GM12865 (cell line): ENCODE measurements at places on chromosomes 13 and 19.

DNA sequence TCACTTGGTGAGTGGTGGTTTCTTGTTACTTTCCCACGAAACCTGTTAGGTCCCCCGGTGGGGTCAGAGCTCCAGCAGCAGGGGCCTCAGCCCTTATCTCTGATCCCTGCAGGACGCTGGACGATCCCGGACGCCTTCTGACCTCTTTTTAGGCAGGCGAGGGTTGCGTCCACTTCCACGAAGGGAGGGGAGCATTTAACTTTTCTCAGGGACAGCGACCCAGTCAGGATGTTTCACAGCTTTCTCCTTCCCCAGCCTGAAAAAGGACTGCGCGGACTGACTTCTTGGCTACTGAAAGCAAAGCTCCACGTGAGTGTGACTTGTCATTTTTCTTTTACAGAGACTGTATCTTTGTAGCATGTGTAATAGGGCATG is 692 bp downstream of the ZNF234 start:
- peak; percentile 8 for DNase-seq

- DNase-seq, result no peak
Observed at GRCh38 chr13:43170506-43170905, 147.1 kb downstream of the DNAJC15 start.

DNA sequence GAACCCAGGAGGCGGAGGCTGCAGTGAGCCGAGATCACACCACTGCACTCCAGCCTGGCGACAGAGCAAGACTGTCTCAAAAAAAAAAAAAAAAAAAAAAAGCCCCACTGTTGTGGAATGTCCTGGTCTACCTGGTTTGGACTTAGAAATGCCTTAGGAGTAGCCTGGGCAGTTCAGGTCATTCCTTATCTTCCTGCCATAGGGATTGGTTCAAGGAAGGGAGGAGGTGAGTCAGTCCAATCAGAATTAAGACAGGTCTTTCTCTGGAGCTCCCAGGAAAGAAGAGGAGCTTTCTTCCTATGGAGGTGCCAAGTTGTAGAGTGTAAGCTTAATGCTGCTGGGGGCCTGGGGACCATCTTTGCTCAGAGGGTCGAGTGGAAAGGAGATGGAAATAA is 44.8 kb downstream of the SIPA1L3 start:
- no peak for DNase-seq

DNA sequence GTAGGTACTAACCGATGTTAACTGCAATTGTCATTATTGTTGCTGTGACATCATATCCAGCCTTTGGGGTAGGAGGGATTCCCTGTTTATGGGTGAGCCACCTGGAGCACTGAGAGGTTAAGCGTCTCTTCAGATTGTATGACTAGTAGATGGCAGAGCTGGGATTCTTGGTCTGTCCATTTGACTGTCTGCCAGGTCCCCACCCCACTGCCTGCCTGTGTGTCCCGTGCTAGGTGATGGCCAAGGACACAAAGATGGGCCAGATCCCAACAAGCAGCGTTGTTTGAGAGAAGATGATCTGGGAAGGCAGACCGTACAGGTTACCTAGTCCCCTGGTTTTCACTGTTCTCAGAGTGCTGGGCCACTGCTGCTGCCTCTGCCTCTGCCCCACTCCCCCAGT is 16.6 kb downstream of the PPP2R1A start:
- DNase-seq, result no peak

- peak; percentile 10 for DNase-seq
Observed at GRCh38 chr13:26867451-26868091, 107.0 kb upstream of the GPR12 start.

DNA sequence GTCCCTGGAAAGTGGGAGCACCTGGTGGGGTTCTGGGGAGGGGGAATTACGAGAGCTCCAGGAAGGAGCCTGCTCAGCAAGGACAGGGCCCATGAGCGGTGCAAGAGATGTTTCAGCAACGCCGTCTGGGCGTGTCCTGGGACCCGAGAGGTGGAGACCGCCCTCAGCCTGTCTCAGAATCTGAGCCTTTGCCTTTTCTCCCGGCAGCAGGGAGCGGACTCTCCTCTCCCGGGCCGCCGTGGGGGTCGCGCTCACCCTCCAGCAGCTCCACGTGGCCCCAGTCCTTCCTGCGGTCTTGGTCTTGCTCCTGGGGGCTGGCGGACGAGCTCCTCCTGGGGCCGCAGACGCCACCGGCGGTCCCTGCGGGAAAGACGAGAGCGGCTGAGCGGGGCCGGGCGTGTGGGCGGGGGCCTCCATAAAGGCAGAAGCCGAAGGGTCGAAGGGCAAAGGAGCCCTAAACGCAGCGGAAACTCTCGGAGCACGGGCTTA is 714 bp downstream of the POLRMT start:
- DNase-seq, result peak; percentile 61

DNA sequence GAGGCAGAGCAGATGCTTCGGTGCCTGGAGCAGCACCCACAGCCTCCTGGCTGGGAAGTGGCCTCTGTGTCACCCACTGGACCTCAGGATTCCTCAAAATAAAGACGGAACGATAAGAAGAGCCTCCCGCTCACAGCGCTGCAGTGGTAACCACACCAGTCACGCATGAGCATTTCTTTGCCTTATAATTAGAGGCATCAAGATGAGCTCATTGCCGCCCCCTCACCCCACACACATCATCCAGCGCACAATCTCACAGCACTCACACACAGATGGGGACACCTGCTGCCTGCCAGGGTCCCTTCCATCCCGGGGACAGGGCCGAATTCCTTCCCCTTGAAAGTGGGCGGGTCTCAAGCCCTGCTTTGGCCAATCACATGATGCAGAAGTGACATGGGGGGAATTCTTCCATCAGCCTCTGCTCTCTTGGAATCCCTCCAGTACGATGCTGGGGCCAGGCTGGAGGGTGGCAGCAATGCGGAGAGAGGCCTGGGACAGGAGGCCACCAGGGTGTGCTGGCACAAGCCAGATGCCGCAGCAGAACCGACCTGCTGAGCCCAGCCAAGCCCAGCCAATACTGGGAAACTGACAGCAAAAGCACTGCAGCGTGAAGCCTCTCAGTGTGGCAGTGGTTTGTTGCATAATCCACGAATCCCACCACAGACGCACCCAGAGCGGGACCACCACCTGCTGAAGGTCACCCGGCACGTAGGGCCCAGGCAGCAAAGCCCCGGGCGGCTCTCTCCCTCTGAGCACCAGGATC is 16.0 kb downstream of the PIP5K1C start:
- peak; percentile 71 for DNase-seq

GRCh38 chr19:41443813-41444455 is 978 bp downstream of the ERICH4 start:
- no peak for DNase-seq

DNA sequence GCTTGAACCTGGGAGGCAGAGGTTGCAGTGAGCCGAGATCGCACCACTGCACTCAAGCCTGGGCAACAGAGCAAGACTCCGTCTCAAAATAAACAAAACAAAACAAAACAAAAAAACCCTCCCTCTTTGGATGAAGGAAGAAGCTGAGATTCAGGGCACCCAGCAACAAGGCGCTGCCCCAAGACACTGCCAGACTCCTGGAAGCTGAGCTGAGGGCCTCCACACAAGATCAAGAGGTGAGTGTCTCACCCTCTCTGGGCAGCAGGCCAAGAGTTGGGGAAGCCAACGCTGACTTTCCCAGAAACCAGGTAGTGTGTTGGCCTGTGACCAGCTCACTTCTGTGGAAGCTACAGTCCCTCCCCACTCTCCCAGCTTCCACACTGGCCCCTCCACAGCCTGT is 3.7 kb upstream of the TYROBP start:
- no peak for DNase-seq

DNA sequence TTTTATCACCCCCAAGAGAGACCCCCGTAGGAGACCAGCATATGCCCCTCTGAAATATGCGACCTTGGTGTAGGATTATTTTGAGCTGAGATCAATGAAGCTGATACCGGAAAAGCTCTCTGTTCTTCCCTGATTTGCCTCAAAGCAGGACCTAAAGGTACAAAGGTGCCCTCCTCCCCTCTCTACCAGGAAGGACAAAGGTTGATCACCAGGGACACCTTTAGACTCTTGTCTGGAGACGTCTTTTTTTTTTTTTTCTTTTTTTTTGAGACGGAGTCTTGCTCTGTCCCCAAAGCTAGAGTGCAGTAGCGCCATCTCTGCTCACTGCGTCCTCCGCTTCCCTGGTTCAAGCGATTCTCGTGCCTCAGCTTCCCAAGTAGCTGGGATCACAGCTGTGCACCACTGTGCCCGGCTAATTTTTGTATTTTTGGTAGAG is 792 bp upstream of the PEX11G start:
- no peak for DNase-seq

- DNase-seq, result no peak
Observed at GRCh38 chr13:85538957-85539356, 260.3 kb downstream of the SLITRK6 start.

- peak; percentile 87 for DNase-seq
Observed at GRCh38 chr13:19601749-19602725, 31.4 kb upstream of the MPHOSPH8 start.

DNA sequence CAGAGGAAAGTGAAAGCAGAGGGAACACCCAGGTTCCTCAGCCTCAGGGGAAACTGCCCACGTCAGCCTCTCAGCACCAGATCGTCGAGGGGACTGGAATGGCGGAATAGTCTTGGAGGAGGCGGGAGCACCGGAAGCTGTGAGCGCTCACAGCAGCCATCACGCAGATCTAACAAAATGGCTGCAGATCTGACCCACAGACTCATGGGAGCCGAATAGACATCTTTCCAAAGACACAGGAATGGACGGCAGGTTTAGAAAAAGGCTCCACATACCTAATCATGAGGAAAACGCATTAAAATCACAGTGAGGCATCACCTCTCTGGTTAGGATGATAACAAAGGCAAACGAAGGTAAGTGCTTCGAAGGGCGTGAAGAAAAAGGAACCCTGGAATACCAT is 11.8 kb upstream of the LILRA2 start:
- DNase-seq, result no peak

DNA sequence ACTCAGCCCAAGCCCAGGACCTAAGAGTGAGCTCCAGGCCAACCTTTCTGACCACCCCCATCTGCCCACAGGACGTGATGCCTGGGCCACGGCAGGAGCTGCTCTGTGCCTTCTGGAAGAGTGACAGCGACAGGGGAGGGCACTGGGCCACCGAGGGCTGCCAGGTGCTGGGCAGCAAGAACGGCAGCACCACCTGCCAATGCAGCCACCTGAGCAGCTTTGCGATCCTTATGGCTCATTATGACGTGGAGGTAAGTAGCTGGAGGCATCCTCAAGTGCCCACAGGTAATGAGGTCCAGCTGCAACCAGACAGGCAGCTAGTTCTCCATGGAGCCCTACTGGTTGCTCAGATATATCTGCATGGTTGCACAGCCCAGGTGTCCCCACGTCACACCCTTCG is 14.8 kb downstream of the DDX39A start:
- DNase-seq, result no peak
